ENCODE measurements at places on chromosomes 3 and 15. TPM values are rescaled to one million over a fixed set of nuclear protein-coding genes. Genes with fewer than 3 reads are reported as not detected.

PLIN1 gene
- 0.03 TPM for total RNA-seq

CHRNA5 gene
- total RNA-seq: 14.3 TPM

CHRNA3 gene
- total RNA-seq: not detected

NGLY1 gene
- total RNA-seq: 10.4 TPM

ST3GAL6 gene
- total RNA-seq: 3.6 TPM

ARGFX gene
- not detected for total RNA-seq

CCR9 gene
- total RNA-seq: not detected

CEP19 gene
- 0.15 TPM for total RNA-seq

ERICH6 gene
- total RNA-seq: not detected

PARP9 gene
- total RNA-seq: 19.9 TPM

C15orf39 gene
- 59.0 TPM for total RNA-seq

CHRD gene
- 5.2 TPM for total RNA-seq

UBA7 gene
- 6.1 TPM for total RNA-seq

SOX2 gene
- total RNA-seq: not detected

DUSP7 gene
- 18.5 TPM for total RNA-seq

FRMD5 gene
- total RNA-seq: 4.3 TPM
